Mesendoderm (in vitro differentiated cells): ENCODE measurements at places on chromosomes 3 and 15.
A peak's percentile ranks its signal among the peaks of the same experiment; 100 is the strongest.

DNA sequence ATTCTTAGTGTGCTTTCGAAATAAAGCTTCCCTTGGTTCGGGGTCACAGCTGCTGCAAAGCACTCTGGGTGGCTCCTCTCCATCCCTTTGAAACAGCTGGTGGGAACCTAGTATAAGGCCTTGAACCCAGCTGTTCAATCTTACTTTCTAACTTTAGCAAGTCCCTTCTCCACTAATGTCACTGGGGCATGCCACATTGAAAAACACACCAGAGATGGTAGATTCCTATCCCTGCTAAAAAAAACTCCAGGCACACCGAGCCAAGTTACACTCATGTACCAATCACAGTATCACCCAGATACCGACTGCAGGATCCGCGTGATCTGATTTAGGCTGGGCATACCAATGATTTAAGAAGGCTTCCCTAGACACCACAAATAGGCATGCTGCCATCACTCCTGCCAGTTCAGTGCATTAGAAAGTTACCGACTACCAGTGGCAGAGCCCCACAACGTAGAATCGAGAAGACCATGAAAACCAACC is 65.0 kb downstream of the WWTR1 start:
- DNase-seq = no peak

DNA sequence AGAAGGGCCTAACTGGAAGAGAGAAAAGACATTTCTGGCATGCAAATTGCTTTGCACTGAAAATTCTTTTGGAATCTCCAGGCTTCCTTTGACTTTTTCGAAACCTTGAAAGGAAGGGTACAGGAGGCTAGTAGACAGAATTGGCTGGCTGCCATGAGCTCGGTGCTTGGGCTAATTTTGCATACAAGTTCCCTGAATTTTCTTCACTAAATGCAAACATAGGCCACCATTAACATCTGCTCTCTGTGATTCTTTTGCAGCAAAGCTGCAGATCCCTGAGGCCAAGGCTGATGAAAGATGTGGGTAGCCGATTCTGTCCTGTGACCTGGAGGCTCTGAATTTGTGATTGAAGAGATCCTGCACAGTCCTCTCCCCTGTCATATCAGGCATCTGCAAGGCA is 247.8 kb upstream of the MCTP2 start:
- DNase-seq = no peak

DNA sequence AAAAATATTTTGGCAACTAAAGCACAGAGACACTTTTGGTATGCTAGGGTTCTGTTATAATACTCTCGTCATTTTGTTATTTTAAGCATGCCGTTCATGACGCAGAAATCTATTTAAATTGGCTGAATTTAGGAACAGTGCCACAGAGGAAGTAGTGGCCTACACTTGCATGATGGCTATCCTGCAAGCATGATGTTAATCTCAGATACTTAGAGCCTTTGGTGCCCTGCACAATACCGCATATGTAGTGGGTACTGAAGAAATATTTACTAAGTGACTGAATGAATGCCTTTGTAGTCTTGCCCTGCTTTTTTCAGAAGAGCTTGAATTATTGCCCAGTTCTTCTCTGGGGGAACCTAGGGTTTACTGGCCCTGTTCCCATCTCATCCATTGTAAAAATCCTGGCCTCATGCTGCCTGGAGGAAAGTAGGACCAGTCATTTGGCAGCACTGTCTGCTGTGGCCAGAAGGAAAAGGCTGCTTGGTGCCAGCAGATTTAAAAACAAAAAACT is 79.0 kb downstream of the SERPINI1 start:
- DNase-seq = no peak

- DNase-seq = peak; percentile 95
Observed at GRCh38 chr3:59813148-59813538, 763.3 kb upstream of the CFAP20DC start.

DNA sequence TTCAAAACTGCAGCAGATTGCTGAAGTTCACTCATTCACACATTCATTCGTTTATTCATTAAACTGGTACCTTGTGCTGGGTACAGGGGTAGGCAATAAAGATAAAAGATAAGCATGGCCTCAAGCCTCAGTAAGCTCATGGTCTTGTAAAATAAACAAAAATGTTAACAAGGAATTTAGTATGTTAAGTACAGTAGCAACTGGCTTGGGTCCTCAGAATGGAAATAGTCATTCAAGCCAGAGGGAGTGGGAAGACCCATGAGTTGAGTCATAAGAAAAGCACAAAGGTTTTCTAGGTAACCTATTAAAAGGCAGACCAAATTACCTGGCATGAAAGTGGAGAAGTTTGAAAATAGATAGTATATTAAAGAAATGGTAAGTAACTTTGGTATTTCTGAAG is 163.3 kb downstream of the CDIN1 start:
- DNase-seq = no peak

DNA sequence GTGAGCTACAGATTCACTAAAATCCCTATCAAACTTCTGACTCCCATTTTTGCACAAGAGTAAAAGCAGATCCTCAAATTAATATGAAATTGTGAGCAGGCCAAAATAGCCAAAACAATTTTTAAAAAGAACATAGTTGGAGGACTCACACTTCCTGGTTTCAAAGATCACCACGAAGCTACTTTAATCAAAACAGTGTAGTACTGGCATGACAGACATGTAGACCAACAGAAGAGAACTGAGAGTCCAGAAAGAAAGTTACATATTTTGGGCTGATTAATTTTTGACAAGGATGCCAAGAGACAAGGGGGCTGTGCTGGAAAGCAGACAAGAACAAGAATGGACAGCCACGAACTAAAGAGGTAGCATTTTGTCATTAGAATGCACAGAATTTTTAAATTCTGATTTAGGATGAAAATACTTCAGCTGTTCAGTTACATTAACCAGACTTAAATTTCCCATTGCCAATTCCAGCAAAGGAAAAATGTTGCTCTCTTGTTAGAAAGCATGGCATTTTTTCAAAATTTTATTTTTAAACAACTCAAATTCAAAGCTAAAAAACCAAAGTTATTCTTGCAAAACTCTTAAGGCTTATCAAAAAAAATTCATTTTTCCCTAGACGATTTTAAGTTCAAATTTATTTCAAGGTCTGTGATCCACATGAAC is 14.0 kb downstream of the RYK start:
- DNase-seq = no peak

DNA sequence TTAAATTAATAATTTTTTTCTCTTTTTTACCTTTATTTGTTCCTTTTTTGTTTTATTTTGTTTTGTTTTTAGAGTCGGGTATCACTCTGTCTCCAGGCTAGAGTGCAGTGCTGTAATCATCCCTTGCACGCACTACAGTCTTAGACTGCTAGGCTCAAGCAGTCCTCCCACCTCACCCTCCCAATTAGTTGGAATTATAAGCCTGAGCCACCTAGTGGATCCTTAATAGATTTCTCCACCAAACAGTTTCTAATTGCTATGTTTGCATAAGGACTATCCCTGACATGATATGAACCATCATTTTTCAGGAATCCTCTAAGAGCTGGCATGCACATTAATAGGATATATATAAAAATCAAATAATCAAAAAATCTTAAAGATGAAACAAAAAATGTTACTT is 993.2 kb downstream of the OTOL1 start:
- peak; percentile 37 for DNase-seq

DNA sequence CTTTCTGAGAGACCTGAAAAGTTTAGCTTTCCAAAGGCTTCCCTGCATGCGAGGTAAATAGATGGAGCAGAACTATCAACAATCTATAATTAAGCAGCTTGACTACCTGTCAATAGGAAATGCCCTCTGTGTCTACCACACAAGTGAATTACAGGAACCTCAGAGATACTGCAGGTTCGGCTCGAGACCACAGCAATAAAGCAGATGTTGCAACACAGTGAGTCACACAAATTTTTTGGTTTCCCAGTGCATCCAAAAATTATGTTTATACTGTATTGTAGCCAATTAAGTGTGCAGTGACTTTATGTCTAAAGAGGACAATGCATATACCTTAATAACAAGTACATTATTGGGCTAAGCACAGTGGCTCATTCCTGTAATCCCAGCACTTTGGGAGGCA is 252.0 kb downstream of the UBE2E2 start:
- no peak for DNase-seq

DNA sequence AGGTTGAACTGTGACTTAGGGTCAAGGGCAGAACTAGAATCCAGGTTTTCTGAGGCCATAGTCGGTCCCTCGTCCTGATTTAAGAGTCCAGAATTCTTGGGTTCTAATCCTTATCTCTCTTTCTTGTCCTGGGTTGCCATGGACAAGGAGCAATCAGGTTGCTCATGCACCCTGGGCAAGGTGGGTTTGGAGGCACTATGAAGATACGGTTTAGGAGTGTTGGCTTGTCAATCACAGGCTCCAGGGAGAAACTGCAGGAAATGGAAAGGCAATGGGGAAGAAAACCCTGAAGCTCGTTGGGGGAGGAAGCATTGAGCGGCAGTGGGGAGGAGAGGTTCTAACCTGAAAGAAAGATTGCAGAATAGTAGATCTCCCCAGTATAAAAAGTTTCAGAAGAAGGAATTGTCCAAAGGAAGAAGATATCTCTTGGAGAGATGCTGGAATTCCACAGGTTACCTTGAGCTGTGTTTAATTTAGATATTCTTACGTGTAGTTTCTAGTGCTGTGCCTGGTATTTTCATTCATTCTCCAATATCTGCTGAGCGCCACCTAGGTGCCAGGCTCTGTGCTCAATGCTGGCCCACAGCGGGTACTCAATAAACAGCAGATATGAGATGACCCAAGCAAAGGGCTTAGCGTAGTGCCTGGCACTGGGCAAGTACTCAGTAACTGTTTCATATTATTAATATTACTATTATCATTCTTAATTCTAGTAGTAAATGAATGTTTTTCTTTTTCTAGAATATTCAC is 2.0 kb downstream of the ACAN start:
- no peak for DNase-seq

- DNase-seq = no peak
Observed at GRCh38 chr3:188583341-188584161, 429.6 kb downstream of the LPP start.

DNA sequence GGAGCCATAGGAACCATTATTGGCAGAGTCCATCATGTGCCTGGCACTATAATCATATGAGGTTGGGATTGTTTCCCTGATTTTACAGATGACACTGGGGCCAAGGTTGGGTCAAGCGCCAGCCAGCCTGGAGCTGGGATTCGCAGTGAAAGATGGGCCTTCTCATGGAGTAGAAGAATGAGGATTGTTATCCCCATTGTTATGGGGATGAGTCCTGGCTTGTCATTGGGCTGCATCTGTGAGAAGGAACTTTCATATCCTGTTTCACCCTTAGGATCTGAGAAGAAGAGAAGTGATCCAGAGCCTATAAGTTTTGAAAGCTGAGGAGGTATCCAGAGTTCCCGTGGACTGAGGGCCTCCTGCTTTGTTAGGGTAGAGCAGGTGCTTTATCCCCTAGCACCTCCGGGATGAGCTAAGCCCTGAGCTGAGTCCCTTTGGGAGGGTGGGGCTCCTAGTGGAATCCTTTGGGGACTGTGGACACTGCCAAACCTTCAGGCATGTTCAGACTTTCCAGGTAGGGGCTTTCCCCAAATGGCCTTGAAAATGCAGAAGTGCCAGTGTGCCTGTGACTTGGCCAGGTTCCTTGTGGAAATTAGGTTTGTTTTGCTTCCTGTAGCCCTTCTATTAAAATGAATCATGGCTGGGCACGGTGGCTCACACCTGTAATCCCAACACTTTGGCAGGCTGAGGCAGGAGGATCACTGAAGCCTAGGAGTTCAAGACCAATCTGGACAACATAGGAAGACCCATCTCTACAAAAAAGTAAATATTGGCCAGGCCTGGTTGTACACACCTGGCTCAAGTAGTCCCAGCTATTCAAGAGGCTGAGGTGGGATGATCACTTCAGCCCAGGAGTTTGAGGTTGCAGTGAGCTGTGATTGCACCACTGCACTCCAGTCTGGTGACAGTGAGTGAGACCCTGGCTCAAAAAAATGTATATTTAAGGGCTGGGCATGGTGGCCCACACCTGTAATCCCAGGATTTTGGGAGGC is 30.2 kb upstream of the BSN start:
- DNase-seq = no peak

DNA sequence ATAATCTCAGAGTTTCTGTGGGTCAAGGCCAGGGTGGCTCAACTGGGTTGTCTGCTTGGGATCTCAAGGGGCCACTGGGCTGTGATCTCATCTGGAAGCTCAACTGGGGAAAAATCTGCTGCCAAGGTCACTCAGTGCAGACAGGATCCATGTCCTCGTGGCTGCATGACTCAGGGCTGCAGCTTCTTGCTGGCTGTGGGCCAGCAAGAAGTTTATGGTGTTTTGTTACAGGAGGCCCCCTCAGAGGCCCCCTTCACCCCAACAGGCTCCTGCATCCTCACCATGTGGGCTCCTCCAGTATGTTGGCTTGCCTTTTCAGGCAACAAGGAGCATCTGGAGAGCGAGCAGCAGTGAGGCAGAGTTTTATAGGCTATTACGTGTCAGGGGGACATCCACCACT is 14.6 kb downstream of the OCA2 start:
- DNase-seq = no peak

GRCh38 chr3:45640724-45641361 is 46.3 kb downstream of the LIMD1 start:
- no peak for DNase-seq

GRCh38 chr3:12990781-12991480 is 82.3 kb downstream of the IQSEC1 start:
- DNase-seq = peak; percentile 57

DNA sequence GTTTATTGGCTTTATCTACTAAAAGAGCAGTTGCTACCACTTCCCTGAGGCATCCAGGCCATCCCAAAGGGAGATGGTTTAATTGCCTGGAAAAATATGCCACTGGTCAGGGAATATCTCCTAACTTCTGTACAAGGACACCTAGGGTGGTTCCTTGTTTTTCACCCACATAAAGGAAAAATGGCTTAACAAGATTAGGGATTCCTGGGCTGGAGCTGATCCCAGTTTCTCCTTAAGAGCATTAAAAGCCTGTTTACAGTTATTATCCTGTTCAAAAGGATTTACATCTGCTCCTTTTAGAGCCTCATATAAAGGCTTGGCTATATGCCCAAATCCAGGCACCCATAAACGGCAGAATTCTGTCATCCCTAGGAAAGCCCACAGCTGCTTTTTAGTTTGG is 70.2 kb upstream of the WNT7A start:
- DNase-seq = no peak

DNA sequence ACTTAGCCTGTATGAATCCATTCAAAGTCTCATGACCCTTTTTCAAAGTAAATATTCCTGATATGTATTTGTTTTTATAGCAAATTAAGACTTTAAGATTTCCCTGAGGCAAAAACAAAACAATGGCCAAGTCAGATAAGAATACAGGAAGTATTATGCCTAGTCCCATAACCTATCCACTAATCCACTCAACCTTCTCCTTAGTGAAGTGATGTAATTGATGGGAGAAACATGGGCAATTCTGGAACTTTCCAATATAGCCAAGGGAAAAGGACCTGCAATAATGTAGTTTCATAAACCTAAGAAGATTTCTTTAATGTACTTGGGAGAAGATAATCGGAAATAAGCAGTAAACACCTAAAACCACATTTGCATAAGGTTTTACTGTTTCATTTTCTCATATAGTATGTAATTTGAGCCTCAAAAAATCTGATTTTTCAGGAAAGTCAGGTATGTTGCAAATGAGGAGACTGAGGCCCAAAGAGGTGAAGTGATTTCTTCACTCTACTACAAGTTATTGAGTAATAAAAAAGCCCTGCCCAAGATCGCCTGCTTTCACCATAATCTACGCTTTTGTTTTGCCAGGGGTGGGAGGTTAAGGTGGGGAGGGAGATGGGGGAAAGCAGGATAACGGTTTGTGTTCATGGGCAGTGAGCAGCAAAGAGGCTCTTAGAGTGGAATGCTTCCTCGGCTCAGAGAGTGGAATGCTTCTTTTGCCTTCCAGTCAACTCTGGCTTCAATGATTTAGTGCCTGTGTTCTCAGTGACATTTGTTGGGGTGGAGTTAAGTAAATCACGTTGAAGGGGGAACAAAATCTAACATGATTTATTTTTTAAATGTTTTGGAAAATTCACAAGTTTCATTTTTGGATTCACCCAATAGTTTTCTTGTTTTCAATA is 95.0 kb upstream of the FNDC3B start:
- peak; percentile 40 for DNase-seq
